ENCODE measurements at places on chromosomes 13 and 19.

DNA sequence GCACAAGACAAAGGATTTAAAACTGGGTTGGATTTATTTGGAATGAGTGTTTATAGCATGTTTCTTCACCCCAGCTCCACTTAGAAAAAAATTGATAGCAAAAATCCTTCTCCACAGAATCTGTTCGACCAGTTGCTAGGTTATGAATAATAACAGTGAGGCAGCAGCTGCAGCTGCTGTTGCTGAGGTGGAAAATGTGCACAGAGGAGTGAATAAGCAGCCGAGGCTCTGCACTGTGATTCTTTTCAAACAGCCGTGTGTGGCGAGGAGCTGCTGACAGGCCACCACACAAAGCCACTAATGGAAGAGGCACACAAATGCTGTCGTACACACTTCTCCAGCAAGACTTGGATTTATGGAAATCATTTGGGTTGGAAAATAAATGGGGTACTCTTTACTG is 6.4 kb upstream of the RASL11A start:
- DNase-seq, result no peak

DNA sequence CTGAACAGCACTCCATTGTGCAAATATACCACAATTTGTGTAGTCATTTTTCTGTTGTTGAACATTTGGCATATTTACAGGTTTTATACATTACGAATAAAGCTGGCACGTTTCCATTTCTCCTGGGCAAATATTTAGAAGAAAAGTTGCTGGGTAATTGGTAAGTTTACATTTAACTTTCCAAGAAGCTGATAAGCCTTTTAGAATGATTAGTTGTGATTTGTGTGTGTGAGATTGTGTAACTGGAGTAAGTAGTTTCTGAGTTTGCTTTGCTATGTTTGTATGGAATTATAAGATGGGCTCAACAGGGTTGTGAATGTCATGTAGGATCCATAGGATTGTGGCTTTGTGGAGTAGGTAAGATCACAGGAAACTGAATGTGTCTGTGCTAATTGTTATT is 1.6 kb upstream of the ZNF529 start:
- DNase-seq, result no peak

DNA sequence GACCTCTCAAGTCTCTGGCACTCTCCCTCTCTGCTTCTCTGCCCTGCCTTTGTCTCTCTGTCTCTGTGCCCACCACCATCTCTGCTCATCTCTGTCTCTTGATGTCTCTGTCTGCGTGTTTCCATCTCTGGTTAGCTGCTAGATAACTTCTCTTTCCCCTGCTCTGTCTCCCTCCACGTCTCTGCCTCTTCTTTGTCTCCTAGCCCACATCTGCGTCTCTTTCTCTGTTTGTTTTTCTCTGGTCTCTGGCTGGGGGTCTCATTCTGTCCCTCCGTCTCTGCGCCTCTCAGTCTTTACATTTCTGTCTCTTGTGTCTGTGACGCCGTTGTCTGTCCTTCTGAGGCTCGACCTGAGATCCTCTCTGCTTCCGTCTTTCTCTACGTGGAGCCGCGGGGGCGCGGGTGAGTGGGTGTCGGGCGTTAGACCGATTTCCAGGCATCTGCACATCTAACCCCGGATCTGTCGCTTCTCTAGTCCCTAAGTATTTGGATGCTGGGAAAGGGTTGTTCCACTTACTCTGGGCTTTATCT is 386 bp downstream of the GIPR start:
- DNase-seq, result peak; percentile 41

DNA sequence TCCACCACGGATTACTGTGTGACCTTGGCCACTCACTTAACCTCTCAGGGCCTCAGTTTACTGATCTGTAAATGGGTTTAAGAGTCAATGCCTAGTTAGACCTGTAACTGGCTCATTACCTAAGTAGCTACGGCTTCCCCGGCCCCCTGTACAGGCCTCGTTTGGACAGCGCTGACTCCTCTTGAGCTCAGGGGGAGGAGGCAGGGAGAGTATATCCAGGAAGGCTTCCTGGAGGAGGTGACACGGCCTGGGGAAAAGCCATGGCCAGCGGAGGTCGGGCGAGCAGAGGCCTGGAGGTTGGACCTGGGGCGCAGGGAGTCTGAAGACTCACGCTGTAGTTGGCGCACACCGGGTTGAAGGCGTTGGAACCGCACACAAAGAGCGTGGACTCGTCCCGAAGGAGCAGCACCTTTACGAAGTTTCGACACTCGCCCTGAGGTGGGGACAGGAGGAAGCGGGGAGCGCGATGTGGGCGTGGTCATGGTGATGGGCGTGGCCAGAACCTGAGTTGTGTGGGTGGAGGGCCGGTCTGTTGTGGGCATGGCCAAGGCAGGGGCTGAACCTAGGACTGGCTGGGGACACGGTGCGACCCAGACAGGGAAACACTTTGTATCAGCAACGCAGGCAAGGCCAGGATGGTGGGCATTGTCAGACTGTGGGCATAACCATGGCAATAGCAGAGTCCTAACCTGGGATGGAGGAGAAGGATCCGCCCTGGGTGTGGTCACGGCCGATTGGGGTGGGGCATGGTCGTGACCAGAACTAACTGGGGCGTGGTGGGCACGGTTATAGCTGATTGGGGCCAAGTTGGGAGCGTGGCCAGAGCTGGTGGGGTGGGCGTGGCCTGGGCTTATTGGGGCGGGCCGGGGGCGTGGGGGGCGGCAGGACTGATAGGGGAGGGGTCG is 3.6 kb downstream of the SEMA6B start:
- no peak for DNase-seq

- DNase-seq, result no peak
Observed at GRCh38 chr13:95319551-95320274, 18.5 kb upstream of the ABCC4 start.

DNA sequence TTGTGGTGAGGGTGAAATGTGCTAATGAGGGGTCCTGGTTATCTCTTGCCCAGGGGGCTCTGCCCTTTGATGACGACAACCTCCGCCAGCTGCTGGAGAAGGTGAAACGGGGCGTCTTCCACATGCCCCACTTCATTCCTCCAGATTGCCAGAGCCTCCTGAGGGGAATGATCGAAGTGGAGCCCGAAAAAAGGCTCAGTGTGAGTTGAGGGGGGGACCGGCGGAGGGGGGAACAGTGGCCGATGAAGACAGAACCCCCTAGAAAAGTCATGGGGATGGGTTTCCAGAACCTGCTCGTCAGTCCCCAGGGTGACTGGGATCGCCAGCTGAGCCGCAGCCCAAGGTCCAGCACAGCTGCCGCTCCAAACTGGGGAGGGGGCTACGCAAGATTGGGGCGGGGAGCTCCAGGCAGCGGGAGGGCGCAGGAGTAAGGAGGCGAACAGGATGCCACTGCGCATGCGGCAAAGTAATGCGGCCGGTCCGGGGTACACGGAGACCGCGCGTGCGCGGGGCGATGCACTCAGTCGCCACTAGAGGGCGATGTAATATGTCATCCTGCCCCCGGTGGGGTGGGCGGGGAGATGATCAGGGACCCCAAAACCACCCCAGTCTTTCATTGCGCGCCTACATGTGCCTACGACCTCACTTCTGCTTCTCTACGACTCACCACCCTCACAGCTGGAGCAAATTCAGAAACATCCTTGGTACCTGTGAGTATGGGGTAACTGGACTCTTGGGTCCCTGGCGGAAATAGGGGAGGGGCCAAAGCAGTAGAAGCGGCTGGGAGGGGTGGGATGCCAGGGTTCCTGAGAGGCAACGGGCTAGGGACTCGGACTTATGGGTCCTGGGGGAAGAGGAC is 17.9 kb downstream of the BRSK1 start:
- peak; percentile 96 for DNase-seq

DNA sequence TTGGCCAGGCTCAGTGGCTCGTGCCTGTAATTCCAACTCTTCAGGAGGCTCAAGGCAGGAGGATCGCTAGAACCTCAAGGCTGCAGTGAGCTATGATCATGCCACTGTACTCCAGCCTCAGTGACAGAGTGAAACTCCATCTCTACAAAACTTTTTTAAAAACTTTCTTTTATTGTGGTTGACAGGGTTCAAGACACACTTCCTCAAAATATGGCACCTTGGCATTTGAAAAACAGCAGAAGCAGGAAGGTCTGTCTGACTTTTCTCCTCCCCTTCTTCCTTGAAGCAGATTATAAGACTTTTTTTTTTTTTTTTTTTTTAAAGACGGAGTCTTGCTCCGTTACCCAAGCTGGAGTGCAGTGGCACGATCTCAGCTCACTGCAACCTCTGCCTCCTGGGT is 100.3 kb downstream of the TM9SF2 start:
- DNase-seq, result peak; percentile 30

DNA sequence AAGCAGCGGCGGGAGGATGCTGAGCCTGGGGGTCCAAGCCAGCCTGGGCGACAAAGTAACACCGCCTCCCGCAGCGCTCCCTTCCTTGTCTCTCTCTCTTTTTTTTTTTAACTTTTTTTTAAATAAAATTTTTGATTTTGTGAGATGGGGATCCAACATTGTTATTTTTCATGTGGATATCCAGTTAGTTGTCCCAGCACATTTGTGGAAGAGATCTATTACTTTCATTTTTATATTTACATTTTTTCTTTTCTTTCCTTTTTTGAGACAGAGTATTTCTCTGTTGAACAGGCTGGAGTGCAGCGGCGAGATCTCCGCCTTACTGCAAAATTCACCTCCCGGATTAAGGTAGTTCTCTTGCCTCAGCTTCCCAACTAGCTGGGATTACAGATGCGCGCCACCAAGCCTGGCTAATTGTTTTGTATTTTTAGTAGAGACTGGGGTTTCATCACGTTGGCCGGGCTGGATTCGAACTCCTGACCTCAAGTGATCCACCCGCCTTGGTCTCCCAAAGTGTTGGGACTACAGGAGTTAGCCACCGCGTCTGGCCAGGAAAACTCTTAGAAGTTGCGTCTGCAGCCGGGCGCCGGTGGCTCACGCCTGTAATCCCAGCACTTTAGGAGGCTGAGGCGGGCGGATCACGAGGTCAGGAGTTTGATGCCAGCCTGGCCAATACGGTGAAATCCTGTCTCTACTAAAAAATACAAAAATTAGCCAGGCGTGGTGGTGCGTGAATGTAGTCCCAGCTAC is 19.4 kb downstream of the ZNF816 start:
- DNase-seq, result no peak

GRCh38 chr13:92589955-92590354 is 636.7 kb upstream of the GPC6 start:
- no peak for DNase-seq

DNA sequence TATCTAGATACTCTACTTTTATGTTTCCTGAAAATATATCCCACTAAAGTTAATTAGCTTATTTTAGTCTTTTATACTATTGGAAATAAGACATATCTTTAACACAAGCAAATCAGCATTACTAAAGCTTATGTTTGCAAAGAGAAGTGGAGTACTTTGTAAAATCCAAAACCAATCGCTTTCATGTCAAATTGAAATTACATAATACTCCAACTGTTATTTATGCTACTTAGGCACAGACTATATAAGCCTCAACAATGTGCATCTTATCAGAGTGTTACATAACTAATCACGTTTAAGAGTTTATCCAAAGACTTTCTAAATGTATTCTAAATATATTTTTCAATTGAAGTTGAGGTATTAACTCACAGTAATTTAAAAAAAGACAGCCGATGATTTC is 200.0 kb downstream of the PCDH20 start:
- DNase-seq, result no peak

DNA sequence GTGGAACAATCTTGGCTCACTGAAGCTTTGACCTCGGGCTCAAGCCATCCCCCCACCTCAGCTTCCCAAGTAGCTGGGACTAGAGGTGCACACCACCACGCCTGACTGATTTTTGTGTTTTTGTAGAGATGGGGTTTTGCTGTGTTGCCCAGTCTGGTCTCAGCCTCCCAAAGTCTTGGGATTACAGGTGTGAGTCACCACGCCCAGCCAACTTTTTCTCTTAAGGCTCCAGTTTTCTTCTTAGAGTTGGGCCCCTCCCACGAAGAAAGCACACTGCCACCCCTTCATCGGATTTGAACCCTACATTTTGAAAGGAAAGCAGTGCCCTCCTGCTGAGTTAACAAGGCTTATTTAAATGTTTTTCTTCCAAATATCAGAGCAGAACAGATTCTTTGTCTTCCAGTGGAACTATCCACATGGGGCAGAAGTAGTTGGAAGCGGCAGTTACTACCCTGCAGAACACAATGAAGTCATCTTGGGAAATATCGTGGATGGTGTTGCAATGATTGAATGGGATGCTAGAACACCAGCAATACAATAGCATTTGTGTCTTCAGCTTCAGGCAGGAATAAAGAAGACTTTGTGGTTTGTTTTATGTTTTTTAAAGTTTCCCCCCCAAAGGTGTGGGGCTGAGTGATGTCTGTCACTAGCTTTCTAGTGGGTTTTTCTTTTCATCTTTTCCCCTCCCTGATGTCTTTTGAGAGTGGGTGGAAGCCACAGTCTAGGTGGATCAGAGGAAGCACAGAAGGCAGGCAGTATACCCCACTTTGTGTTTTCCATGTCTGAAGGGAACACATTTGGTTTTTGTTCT is 8.9 kb downstream of the ACTN4 start:
- peak; percentile 62 for DNase-seq

DNA sequence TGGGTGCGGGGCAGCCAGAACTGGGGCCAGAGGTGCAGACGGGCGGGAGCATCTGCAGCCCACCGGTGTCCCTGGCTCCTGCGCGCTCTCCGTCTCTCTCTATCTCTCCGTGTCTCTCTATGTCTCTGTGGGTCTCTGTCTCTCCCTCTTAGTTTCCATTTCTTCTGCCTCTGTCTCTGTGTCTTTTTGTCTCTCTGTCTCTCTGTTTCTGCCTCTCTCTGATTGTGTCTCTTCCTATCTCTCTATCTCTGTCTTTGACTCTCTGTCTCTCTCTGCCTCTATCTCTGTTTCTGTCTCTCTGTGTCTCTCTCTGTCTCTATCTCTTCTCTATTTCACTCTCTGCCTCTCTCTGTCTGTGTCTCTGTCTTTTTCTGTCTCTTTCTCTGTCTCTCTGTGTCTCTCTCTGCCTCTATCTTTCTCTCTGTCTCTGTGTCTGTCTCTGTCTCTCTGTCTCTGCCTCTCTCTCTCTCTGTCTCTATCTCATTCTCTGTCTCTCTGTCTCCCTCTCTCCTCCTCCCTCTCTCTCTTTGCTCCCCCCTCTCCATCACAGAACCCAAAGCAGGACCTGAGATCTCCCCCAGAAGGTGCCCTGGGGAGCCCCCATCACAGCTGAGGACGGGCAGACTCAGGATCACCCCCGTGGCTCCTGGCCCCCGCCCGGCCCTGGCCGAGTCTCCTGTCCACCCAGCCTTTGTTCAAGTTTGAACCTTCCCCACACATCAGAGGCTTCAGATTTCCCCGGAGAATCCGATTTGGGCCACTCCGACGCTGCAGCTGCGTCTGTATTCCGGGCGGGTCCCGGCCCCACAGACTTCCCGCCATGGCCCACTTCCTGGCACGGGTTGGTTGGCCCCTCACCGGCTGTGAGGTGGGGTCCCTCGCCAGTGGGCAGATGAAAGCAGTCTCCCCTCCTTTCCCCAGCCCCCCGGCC is 48.6 kb upstream of the TCF3 start:
- DNase-seq, result no peak

DNA sequence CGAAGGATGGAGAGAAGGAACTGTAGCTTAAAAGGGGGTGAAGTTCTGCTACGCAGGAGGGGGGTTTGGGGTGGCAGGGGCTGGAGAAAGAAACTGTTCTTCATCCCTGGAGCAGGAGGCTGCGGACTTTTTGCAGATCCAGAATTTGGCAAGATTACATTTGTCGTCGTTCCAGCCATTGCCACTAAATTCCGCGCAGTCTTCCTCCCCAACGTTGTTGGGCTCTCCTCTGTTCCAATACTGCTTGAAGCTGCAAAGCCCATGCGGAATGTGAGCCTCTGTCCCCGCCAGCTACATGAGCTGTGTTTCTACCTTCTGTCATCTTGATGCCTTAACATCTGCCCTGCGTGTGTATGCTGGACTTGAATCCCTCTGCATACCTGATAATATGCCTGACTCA is 4.3 kb downstream of the CD209 start:
- DNase-seq, result no peak
